ENCODE measurements at places on chromosomes 13 and 19.
A peak's percentile ranks its signal among the peaks of the same experiment; 100 is the strongest.

DNA sequence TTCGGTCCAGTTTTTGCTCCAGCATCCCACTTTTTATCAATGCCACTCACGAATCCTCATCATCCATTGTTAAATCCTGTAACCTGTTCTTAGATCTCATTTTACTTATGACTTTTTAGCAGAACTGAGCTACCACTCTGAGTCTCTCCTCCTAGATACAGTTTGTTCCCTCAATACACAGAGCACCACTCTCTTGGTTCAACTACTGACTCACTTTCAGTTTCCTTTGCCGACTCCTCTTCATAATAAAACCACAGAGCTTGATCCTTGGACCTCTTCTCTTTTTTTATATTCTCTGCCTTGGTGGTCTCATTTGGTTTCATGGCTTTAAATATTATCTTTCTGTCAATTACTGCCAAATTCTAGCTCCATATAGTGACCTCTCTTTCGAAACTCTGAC is 150.3 kb downstream of the SLITRK5 start:
- DNase-seq, result peak; percentile 77

GRCh38 chr13:109900741-109901140 is 114.4 kb upstream of the IRS2 start:
- no peak for DNase-seq

DNA sequence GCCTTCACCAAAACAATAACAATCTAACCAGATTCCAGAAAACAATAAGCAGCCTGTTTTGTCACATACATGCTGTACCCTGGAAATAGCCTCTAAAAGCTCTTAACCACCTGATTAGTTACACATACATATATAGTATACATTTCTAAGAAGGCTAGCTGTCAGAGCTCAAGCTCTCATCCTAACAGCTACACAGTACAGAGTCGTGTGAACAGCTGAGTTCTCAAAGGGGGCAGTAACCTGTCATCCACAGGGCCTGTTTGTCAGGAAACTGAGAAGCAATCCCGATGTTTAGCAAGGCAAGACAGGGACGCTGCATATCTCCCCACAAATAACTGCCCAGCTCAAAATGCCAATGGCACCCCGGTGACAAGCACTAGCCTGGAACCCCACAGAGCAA is 56.9 kb downstream of the STK24 start:
- no peak for DNase-seq

DNA sequence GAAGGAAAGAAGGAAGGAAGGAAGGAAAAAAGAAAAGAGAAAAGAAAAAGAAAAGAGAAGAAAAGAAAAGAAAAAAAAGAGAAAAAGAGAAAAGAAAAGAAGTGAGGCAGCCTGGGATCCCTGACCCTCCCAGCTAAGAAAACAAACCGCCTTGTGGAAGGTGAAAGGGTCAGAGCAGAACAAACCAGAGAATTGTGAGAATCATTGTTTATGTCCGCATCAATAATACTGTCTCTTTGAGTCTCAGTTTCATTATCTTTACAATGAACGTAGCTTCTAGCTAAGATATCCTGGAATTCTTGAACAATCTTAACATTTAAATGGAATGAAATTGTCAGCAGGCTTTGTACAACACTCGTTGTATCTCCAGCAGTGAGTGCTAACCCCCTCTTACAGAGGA is 66.4 kb upstream of the SERP2 start:
- DNase-seq, result no peak

GRCh38 chr19:45404557-45405434 is at the start of gene PPP1R13L:
Gene PPP1R13L, minus strand, starts transcription at chr19:45405069. Its CDS starts 6,751 bp downstream, at chr19:45398318.
- DNase-seq, result no peak

DNA sequence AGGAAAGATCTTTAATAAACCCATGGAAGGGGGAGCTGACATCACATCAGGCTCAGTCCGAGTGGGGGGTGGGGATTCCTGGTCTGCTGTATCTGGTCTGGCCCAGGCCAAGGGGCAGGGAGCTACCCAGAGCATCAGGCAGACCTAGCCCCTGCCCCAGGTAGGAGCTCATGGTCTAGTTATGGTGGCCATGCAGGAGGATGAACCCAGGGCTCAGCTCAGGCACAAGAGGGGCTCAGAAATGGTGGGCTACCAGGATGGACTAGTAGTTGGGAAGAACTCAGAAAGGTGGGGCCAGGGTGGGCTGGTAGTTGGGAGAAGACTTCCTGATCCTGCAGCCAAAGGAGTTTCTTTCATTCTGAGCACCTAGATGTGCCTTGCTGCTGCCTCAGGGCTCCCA is 14.3 kb downstream of the VSTM2B start:
- no peak for DNase-seq

DNA sequence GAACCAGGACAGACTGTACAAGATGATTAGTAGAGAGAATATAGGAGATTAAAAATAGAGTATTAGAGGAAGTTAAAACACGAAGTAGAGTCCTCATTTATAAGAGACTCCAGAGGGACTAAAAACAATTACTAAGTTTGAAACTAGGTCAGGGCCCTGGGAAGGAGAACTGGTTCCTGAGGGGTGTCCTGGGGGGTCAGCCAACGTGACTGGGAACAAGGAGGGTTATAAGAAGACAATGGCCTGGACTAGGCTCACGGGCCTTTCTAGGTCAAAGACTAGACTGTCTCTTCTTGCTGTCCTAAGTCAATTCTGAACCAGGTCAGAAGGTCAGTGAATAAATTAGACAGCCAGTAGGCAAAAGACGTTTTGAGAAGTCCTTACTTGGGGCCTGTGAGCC is 165.3 kb downstream of the IER2 start:
- no peak for DNase-seq

DNA sequence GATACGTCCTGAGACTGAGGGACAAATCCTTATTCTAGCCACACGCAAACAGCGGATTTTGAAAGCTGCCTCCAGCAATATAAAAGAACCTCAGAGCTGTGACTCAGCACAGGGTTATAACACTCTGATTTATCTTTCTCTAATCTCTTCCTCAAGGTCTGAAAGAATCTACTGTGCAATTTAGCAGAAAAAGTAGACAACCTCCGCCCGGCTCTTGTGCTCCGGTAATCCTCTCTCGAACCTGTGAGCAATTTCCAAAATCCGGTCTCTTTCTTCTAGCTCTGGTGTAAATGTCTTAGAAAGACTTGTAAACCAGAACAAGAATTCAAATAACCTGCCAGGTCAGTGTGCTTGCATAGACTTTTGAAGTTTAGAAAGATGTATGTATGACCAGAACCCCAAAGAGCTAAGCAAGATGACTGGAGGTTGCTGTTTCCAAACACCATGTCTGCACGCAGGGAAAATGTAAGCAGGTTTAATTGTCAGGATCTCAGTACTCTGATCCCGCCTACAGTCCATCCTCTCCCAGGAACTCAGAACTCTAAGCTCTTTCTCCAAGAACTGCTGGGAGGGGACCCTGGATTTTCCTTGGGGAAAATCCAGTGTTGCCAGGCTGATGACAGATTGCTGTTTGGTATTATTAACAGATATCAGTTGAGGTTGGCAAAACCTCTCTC is 338.1 kb downstream of the RFC3 start:
- peak; percentile 27 for DNase-seq

DNA sequence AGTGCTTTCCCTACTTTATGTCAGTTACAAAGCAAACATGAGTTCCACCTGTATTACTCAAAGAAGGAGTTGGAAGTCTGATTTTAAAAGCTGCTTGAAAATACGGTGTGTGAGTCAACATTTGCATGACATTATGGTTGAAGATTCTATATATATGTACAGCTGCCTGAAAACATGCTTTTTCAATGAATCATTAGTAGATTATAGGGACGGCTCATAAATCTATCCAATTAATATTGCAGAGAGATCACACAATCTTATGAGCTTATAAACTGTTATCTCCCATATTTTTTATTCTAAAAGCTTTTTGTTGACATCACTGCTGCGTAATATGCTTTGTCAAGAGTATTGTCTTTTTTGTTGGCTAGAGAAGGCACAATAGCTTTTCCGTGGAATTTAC is 873.8 kb downstream of the SLITRK6 start:
- DNase-seq, result no peak

DNA sequence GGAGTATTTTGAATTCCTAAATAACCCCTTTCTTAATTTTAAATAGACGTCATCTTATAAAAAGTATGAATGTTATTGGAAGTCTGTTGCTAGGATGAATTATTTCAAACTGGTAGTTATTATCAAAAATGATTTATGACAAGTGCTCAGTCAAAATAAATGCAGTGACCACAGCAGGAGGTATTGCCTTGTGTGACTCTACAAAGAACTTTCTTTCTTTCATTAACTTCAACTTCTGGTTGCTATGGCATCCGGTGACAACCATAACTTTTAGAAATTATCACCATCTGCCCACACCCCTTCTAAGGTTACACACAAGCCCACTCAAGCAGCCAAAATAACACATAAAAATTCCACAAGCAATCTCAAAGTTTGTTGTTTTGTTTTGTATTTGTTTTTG is 189.9 kb downstream of the DACH1 start:
- no peak for DNase-seq

GRCh38 chr13:25715760-25716159 is 336.1 kb downstream of the SHISA2 start:
- DNase-seq, result no peak

DNA sequence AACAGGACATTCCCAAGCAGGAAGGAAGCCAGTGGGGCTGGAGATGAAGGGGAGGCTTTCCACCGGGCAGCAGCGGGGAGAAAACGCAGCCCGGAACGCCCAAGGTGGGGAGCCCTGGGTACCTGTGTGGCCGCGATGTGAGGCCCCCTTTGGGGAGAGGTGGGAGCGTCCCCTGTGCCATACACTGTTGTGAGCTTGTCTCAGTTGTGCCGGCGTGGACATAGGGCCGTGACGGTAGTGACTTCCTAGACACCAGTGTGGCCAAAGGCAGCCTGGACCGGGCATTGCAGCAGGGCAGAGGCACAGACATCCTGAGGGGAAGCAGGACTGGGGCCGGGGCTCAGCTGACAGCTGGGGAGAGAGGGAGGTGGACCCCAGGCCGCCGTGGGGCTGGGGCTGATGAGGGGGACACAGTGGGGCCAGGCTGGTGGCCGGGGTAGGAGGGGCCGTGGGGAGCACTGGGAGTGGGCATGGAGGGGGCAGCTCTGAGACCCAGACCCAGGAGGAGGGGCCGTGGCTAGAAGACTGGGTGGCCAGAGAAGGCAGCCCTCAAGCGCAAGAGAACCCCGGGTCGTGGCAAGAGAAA is 38.5 kb upstream of the TFDP1 start:
- DNase-seq, result no peak

GRCh38 chr19:38606131-38606530 is 11.6 kb downstream of the MAP4K1 start:
- no peak for DNase-seq

DNA sequence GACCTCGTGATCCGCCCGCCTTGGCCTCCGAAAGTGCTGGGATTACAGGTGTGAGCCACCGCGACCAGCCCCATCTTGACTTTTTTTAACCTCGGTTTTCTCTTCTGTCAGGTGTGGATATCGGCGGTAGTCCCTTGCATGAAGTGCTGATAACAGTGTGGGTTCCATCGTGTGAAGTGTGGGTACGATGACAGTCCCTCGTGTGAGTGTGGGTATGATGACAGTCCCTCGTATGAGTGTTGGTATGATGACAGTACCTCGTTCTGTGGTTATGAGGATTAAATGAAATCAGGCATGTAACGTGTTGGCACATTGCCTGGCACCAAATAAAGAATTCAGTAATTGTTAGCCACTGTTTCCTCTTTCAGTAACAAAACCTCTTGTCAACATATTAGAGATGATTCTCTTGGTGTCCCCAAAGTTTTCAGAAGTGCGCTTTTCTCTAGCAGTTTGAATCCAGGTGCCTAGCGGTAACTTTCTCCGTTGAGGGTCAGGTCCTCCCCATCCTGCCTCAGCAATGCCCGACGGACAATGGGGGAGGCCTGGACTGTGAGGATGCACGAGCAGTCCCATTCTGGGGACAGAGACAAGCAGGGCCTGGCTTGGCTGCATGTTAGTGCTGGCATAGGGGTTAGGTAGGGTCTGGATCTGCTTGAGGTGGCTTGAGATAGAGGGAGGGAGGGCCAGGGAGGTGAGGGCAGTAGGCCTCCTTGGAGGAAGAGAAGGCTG is 15.3 kb downstream of the GATAD2A start:
- no peak for DNase-seq

DNA sequence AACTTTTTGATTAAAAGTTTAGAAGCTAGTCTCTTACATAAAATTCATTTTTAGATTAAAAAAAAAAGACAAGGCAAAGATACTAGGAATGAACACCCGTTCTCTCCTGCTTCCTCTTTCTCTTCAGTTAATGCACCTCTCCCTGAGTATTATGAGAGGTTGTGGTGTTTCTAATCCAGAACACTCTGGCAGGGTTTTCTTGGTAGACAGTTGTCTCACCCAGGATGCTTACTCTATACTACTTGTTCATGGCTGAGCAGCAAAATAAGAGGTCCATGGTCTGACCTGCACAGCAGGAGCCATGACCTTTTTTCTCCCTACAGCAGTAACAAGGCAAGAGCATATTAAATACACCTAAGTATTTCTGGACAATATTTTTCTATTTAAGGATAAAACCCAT is 62.0 kb downstream of the MICU2 start:
- peak; percentile 66 for DNase-seq

DNA sequence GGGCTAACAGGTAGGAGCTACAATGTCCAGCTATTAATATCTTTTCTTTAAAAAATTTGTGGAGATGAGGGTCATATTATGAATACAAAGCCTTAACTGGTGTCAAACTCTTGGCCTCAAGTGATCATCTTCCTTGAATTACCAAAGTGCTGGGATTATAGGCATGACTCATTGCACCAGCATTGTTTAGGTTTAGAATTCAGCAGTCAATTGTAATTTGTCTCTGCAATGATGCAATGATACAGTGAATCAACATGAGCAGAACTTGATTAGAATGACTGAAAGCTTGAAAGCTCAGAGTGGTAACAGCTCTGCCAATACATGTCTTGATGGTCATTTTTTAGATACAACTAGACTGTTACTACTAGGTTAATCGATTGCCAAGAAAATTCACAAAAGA is 752.8 kb upstream of the MIR17HG start:
- DNase-seq, result peak; percentile 82

DNA sequence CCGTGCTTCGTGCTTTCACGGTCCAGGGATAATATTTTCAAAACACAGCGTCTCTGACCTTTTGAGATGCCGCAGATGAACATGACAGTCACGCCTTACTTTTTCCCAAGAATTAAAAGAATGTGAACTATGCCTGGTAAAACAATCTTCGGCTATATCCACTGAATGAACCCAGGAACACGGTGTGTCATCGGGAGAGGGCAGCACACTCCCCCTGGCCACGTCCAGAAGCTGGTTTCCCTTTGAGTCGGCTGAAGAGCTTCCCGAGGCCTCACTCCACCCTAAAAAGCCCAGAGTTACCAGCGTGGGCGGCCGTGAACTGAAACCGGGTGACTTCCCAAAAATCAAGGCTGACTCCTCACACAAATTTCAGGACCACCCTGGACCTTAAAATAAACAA is 22.9 kb upstream of the SHISA2 start:
- no peak for DNase-seq

DNA sequence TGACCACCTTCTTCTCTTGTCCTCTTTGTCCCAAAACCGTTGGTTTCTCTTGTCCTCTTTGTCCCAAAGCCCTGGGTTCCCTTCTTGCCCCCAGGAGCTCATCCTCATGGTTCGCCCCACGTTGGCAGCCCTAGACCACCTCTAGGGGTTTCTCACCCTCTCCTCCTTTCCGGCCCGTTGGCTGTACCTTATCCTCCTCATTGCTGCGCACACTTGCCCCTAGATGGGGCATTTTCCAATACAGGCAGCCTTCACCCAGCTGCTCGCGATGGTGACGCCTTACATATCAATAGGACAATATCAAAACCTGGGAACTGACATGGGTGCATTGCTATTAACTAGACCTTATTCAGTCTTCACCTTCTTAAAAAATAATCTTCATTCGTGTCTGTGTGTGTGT is 86.5 kb downstream of the IPO5 start:
- no peak for DNase-seq

GRCh38 chr13:80361883-80362327 is 21.0 kb upstream of the SPRY2 start:
- peak; percentile 72 for DNase-seq

Measured in OCI-M1 (cell line).